Activated CD4-positive, alpha-beta T cell treated with anti-CD3 and anti-CD28 coated beads, Interleukin-2, amount 50 U/mL, for 48 hours (primary cell): ENCODE measurements at places on chromosomes 2 and 18.

- DNase-seq, result no peak
Observed at GRCh38 chr2:85861180-85861579, 27.6 kb downstream of the ST3GAL5 start.

GRCh38 chr2:36562240-36562639, 35.7 kb downstream of the FEZ2 start:
- DNase-seq, result no peak

- no peak for DNase-seq
Observed at GRCh38 chr2:18404708-18405107, 155.7 kb downstream of the RDH14 start.

GRCh38 chr2:6877402-6878304, at the start of gene RSAD2:
Gene RSAD2 (plus strand): TSS chr2:6877777. CDS start chr2:6877801, 24 bp downstream.
- no peak for DNase-seq

GRCh38 chr2:121529439-121530211, 1.1 kb upstream of the RNU4ATAC start:
- DNase-seq, result peak; percentile 36

DNA sequence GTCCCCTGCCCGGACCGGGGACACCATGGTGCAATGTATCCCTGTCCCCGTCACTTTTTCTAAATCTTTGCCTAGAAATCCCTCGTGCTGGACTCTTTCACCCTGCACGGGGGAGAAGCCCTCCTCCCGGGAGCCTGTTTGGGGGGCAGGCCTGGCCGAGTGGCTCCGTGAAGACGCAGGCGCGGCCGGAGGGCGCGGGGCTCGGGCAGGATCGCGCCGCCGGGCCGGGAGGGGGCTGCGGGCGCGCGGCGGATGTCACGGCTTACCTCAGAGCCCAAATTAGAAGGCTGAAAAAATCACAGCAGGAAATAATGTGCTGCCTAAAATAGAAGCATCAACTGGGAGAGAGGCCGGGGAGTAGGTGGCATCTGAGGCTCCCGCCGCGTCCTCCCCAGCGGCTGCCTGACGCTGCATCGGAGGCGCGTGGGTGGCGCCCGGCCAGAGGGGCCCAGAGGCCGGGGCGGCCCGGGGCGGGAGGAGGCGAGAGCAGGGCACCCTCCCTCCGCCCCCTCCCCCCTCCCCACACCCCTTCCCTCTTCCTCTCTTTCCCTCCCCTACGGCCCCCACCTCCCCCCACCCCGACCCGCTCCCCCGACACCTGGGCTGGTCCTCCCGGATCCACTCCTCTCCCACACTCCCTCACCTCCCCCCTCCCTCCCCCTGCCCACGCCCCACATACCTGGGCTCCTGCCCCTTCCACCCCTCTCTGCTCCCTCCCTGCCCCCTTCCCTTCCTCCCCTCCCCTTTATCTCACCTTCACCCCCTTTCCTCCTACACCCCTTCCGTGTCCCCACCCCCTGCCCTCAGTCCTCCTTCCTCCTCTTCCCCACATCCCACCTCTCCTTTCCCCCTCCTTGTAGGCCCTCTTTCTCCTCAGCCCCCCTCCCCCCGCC, 51.9 kb downstream of the SLC4A1AP start:
- DNase-seq, result peak; percentile 49
